ENCODE measurements at places on chromosomes 6 and 20.

DNA sequence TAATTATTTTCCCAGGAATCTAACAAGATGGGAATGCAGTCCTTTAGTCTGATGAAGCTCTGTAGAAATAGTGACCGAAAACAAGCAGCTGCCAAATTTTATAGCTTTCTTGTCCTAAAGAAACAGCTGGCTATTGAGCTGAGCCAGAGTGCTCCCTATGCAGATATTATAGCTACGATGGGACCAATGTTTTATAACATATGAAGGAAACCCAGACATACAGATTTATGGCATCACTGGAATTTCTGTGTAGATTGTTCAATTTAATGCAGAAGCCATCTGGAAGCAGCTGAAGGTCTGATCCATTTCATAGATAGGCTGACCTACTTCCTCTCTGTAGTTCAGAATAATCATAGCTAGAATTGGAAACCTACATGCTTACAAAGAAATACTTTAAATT lies 11.8 kb upstream of the SNPH start:
- no peak for DNase-seq

DNA sequence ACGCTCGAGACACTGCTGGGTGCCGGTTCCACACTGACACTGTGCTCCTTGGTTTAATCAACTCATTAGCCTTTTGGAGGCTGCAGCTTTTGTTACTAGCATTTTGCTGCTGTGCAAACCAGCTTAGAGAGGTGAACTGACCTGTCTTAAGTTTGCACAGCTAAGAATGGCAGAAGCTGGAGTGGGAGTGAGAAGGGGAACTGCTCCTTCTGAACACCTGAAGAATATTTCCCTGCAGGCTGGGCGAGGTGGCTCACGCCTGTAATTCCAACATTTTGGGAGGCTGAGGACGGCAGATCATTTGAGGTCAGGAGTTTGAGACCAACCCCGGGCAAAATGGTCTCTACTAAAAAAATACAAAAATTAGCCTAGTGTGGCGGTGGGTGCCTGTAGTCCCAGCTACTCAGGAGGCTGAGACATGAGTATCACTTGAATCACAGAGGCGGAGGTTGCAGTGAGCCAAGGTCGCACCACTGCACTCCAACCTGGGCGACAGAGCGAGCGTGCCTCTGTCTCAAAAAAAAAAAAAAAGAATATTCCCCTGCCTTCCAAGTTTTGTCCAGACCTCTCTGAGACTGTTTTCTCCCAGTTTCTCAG lies 5.0 kb downstream of the CEBPB start:
- DNase-seq: no peak

DNA sequence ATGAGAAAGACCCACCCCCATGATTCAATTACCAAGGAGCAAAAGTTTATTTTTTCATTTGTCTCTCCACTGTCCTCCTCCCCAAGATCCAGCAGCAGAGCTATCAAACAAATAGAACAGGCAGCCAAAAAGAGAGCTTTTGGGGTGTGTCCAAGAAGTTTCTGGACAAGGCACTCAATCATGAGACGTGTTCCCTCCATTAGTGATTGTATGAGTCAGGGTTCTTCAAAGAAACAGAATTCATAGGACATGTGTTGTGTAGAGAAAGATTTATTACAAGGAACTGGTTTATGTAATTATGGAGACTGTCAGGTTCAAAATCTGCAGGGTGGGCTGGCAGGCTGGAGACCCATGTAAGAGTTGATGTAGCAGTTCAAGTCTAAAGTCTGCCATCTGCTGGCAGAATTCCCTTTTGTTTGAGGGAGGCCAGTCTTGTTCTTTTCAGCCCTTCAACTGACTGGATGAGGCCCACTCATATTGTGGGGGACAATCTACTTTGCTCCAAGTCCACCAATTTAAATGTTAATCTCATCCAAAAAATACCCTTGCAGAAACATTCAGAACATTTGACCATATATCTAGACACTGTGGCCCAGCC lies 248.1 kb upstream of the OPRM1 start:
- peak; percentile 33 for DNase-seq

DNA sequence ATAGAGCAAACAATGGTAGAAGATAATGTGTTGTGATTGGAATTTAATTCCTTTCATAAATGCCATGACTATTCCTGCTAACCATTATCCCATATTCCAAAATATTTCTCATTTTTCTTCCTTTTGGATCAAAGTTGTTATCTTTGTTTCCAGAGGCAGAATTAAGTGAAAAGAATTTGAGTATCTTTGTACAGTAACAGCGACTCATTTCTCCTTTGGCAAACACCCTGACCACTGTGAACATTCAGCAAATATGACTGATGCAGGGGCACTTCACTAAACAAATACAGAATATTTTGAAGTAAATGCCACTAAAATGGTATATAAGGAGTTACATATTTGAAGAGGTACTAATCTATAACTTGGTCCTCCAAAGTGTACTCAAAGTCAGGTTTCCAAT lies 105.0 kb upstream of the LAMP5 start:
- peak; percentile 86 for DNase-seq

GRCh38 chr6:33418690-33419291 lies 884 bp upstream of the CUTA start:
- peak; percentile 33 for DNase-seq

- DNase-seq: no peak
Observed at GRCh38 chr6:125948455-125948854, 8.1 kb upstream of the HINT3 start.

DNA sequence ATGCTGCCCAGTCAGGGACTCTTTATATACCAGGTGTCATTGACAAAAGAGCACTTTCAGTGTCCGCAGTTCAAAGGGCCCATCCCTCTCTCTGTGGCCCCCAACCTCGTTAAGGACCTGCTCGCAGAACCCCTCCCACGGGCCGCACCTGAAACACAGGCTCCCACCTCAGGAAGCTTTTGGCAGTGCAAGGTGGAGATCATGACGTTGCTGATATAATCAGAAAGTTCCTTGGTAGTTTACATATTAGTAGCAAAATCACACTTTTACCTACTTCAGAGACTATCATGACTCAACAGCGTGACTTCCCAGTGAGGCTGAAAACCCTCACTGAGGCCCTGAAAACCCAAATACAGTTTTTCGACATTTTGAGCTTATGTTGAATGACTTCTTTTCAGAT lies 4.1 kb downstream of the TTLL2 start:
- DNase-seq: no peak
